ENCODE measurements at places on chromosomes 16 and 17.
A peak's percentile ranks its signal among the peaks of the same experiment; 100 is the strongest.

GRCh38 chr17:82045936-82046484 is 5.6 kb downstream of the RFNG start:
- no peak for DNase-seq

- DNase-seq: no peak
Measured at GRCh38 chr16:11241480-11242204, 14.4 kb downstream of the SOCS1 start.

DNA sequence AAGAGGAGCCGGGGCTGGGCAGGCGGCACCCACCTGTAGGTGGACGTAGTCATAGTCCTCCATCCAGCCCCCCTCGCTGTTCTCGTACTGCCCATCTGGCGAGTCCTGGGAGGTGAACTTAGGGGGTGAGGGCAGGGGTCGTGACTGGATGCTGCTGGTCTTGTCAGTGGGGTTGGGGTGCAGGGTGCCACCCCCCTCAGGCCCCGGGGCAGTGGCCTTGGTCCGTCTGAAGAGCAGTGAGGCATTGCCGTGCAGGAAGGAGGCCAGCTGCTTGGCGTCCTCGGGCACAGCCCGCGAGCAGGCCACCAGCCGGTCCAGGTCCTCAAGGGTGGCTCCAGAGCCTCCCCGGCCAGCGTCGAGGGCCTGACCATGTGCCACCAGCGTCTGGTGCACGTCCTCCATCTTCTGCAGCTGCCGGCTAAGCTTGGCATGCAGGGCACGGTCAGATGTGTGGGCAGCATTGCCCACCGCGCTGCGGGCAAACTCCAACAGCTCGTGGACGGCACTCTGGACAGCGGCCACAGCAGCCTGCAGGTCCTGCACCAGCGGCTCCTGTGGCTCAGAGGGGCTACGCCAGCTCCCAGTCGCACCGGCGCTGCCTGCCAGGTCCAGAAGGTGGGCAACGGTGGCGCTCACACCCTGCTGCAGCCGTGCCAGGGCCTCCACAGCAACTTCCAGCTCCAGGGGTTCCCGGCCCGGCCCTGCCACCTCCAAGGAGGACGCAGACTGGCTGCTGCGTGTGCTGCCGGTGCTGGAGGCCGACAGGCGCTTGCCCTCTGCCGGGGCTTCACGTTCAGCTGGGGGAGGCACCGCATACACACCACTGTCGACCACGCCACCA is 16.3 kb downstream of the CTRB1 start:
- DNase-seq: no peak

GRCh38 chr17:77829843-77830799 is 128.4 kb upstream of the TNRC6C start:
- peak; percentile 59 for DNase-seq

GRCh38 chr16:50466170-50466569 is 82.0 kb upstream of the NKD1 start:
- DNase-seq: no peak

DNA sequence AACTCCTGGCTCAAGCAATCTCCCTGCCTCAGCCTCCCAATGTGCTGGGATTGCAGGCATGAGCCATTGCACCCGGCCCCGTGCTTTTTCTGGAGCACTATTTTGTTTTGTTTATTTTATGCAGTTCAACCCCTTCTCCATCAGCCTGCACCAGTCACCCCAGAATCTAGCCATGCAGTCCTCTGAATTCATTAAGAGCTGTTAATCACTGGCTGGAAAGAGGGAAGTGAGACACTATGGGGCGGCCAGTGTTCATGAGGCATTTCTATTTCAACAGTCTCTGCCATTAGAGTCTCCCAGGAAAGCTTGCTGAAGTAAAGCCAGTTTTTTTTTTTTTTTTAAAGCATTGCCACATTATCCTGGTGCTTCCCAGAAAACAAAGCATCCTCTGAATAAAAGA is 1.7 kb downstream of the VWA3A start:
- peak; percentile 25 for DNase-seq

- no peak for DNase-seq
Measured at GRCh38 chr16:55622930-55623561, 32.7 kb upstream of the SLC6A2 start.

GRCh38 chr16:57128771-57129389 is 36.5 kb downstream of the CPNE2 start:
- DNase-seq: no peak

GRCh38 chr17:4165301-4166010 is 22.5 kb downstream of the CYB5D2 start:
- no peak for DNase-seq

- no peak for DNase-seq
Measured at GRCh38 chr17:7831233-7831632, 2.8 kb upstream of the KDM6B start.

DNA sequence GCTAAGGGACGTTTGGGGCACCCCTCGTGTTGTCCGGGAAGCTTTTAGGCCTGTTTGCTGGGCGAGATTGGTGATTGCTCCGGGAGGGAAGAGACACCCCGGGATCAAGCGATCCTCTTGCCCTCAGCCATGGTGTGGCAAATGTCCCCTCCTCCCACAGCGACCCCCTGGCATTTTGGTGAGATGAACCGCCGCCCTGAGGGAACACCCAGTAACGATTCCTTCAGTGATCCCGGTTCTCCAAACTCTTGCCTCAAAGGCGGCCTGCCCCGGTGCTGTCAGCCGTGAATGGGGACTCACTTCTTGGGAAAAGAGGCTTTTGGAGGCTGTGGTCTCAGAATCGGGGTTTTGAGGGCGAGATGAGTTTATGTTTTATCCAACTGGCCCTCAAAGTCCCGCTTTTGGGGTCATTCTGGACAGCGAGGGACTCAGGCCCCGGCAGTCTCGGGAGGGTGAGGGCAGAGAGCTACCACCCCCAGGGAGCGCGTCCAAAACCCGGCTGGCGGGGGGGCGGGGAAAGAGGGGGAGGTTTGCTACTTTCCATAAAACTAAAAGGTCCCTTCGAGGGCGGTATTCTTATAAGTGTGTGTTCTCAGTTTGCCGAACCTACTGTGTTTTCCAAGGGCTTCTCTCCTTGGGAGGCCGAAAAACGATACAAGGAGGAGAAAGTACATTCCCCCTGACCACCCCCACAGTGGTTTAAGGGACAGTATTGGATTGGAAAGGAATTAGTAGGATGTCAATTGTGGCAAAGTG is 232.7 kb downstream of the MRTFB start:
- no peak for DNase-seq

- DNase-seq: no peak
Measured at GRCh38 chr16:33877-34647, 19.3 kb downstream of the POLR3K start.

- DNase-seq: no peak
Measured at GRCh38 chr16:66918803-66919568, at the start of gene CDH16. Gene CDH16 (minus strand): TSS chr16:66918885. CDS start chr16:66918065, 820 bp downstream.

DNA sequence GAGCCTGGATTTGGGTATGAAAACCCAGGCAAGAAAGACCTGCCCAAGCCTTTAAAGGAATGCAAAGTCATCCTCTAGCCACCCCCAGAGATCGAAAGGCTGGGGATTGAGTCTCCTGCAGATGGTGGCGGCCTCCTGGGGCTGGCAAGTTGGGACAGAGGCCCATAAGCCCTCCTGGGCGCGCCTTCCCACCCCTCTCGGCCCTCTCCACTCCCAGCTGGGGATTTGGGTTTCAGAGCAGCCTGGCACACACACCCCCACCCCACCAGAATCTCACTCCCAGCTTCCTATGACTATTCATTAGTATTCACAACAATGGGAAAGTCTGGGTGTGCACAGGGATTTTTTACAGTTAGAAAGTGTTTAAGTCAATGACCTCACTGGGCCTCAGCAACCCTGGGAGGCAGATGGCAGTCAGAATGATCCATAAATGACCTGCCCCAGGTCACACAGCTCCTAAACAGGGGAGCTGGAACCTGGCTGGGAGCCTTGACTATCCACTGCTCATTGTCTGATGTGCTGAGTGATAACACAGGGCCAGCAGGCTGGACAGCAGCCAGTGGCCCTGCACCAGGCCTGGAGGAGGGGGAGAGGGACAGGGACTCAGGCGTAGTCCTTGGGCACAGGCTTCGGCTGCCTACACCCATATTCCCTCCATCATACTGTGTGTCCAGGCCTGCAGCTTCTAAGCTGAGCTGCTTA is 12.1 kb downstream of the NHERF1 start:
- no peak for DNase-seq

DNA sequence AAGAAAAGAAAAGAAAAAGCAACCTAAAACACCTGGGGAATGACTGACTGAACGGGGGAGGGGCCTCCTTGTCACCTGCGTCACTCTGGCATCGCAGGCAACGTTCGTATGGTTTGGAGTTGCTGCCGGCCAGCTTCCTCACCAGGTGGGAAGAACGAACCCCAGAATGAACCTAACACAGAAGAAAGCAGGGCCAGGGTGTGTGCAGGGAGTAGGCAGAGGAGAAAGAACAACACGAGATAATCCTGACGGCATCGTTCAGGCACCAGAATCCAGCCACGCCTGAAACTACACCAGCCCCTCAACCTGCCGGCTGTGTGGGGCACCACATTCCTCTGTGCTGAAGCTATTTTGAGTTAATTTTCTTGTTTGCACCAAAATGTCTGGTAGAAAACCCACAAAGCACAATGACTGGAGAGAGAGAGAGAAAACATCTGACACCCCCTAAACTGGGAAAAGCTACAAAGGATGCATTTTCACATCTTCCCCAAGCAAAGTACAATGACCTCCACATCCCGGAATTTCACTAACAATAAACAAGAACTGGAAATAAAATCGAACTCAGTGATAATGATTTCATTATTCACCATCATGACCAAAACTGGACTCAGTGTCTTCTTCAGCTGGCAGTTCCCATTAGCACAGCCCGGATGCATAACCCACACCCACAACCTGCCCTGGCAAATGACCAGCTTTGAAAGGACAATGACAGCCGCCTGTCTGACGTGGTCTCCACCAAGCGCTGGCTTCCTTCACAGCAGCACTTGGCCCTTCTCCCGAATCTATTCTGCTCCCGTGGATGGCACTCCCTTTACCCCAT is 23.6 kb downstream of the RAB40B start:
- DNase-seq: no peak

GRCh38 chr16:76835779-76836300 is 355.1 kb upstream of the MON1B start:
- DNase-seq: no peak

- DNase-seq: no peak
Measured at GRCh38 chr17:17370711-17371110, 67.5 kb downstream of the NT5M start.

DNA sequence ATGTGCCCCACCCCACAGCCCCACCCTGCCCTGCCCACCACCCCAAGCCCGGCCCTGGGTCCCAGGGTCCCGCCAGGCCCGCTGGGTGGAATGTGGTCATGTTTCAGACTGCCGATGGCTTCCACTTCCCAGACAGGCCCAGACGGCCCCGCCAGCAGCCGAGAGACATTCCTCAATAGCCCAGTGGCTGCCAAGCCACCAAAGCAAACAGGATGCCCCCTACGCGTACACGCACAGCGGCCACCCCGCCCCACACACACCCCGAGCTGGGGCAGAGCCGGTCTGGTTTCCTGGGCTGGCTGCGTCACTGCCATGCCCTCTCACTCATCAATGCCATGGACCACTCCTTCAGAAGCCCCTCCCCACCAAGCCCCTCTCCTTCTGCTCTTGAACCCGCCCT is 1.2 kb upstream of the KRT17 start:
- no peak for DNase-seq

- no peak for DNase-seq
Measured at GRCh38 chr16:72018470-72018869, 9.9 kb downstream of the DHODH start.

GRCh38 chr17:156094-156621 is 18.8 kb downstream of the SCGB1C2 start:
- DNase-seq: no peak

- DNase-seq: no peak
Measured at GRCh38 chr17:10626390-10626789, 30.7 kb downstream of the MYH3 start.

DNA sequence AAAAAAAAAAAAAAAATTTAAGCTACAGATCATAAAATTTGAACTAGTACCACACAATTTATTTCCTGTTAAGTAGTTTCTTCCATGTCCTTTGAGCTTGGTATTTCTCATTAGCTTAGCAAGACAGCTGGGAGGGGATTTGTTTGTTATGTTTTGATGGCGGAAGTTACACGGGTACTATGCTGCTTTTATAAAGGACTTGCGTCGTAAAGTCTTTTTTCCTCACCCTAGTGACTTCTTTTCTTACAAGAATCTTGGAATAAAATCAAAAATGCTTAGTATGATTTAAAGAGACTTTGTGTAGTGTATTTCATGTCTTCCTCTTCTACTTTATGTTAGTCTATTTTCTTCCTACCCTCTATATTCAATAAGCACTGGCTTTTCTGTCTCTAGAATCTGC is 89.1 kb downstream of the NLK start:
- DNase-seq: no peak

GRCh38 chr17:71801301-71801700 is 319.5 kb upstream of the SOX9 start:
- no peak for DNase-seq

DNA sequence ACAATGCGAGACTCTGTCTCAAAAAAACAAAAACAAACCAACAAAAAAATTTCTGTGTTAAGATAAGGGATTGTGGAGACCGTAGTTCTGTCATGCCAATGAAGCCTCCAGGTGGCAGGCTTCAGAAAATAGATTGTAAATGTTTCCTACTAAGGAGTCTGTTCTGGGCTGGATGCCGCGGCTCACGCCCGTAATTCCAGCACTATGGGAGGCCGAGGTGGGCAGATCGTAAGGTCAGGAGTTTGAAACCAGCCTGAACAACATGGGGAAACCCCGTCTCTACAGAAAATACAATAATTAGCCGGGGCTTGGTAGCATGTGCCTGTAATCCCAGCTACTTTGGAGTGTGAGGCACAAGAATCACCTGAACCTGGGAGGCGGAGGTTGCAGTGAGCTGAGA is 4.4 kb upstream of the SNX29 start:
- no peak for DNase-seq

DNA sequence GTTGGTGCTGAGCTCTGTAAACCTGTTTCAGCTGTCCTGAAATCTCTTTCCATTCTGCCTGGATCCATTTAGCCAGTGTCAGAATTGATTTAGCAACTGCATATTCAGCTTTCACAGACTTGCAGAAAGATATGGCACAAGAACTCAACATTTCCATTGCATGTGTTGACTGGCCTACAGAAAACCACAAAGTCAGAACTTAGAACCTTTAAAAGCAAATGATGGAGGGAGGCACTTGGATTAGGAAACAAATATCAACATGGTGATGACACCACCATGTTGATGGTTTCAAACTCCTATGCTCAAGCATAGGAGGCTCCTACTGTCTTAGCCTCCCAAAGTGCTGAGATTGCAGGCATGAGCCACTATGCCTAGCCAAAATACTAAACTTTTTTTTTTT is 52.3 kb upstream of the ARL6IP1 start:
- DNase-seq: no peak

- DNase-seq: no peak
Measured at GRCh38 chr16:56019274-56019673, 144.1 kb upstream of the CES5A start.
